ENCODE measurements at places on chromosomes 7 and 10.
A peak's percentile ranks its signal among the peaks of the same experiment; 100 is the strongest.

DNA sequence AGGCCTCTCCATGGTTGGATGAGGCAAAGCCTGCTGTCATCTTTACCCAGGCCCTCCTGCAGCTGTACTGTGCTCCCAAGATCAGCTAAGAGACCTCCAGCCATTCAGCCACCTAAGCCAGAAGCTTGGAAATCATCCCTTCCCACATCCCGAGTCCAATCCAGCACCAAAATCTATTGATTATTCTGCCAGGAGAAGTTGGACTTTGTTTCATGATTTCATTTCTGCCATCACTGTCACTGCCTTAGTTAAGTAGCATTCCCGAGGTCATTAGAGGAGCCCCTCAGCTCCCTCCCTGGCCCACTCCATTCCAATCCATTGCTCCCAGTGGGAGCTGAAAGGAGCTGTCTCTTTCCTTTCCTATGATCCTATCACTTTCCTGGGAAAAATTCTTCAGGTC lies 14.1 kb downstream of the AKR1E2 start:
- DNase-seq, result no peak

DNA sequence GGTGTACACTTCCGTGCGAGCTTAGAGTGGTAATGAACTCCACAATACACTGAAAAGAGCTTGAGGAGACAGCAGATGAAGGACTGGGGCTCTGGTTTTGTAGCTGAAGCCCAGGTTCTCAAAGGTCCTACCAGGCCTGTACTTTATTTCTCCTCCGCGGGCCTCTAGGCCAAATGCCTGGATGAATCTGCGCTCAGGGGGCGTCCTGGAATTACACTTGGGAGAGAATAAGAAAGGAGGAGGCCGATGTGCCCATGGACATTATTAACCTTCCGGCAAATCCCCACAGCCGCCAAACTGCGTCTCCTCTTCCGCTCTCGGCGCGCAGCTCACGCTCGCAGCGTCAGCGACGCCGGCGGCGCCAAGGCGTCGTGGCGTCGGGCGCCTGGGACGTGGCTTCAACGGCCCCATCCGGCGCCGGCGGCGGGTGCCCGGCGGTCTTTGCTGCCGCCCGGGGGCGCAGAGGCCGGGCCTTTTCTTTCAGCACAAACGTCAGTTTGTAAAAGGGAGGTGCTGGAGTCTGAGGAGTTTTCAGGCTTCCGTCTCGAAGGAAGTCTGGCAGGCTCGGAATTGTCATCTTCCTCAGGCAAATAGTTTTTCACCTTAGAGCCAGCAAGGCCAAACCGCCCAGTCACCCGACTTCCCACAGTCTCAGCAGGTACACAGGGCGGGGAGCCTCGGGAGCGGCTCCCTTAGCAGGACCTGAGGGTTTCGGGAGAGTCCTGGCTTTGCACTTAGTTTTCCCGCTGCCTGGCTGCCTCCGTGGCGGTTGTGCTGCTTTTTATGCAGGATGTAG lies at the start of gene CCDC7:
CCDC7 (plus strand) TSS at position 401 of the 796 bp plus-strand sequence. CDS start 5,503 bp downstream, outside the sequence.
- DNase-seq, result peak; percentile 93

- DNase-seq, result peak; percentile 66
These were observed 296.8 kb upstream of the CACNA2D1 start for GRCh38 chr7:82740246-82740848.

- DNase-seq, result no peak
These were observed 117.1 kb upstream of the ANTXRL start for GRCh38 chr10:46169736-46170135.

- no peak for DNase-seq
These were observed 15.4 kb upstream of the MYL7 start for GRCh38 chr7:44156453-44157010.

GRCh38 chr10:71259815-71260501 lies 47.6 kb downstream of the UNC5B start:
- DNase-seq, result no peak
